RWPE1 (cell line): ENCODE measurements at places on chromosomes 3 and 15.

GRCh38 chr3:81289676-81290075 lies 471.8 kb downstream of the GBE1 start:
- DNase-seq, result no peak

DNA sequence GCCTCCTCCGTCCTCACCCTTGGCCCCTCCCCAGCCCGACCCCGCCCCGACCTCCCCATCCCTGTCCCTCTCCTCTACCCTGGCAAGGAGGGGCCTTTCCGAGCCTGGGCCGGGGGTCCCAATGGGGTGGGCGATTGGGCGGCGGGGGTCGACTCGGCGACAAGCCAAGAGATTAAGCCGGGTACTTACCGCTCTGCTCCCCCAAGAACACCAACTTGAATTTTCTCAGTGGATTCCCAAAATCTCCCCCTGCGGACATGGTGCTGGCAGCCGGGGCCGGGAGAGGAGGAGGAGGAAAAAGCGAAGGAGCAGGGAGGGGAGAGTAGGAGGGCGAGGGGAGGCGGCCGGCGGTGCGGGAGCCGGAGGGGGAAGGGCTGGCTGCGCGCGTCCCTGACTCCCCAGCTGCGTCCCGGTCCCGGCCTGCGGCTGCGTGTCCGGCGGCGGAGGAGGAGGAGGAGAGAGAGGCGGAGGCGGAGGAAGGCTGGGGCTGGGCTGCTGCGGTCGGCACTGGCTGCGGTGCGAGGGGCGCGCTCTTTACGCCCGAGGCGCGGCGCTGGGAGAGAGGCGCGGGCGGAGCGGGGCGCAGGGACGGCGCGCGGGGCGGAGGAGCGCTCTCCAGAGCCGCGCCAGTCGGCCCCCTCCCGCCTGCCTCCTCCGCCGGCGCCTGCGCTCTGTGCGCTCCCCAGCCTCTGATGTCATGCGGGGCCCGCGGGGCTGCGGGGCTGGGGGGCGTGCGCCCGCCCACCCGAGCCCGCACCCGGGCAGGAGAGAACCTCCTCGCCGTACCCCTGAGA lies at the start of gene RAB6B:
Gene RAB6B (minus strand): TSS at position 675 of the 794 bp plus-strand sequence. CDS start 416 bp downstream, at position 259.
- peak; percentile 43 for DNase-seq

DNA sequence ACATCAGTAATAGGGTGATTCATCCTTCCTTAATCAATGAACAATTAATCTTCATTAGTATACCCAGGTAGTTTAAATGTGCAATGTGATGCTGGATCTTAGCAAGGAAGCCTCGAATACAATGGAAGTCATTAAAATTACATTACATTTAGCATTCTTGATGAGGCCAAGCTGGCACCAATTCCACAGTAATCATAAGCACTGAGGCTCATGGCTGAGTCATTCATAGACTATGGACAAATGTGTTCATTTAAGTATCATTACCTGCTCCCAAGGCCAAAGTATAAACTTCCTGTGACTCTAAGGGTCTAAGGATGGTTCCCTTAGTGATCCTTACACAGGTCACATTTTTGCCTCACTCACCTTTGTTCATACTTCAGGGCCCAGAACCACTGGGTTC lies 266.4 kb upstream of the CDIN1 start:
- peak; percentile 6 for DNase-seq

DNA sequence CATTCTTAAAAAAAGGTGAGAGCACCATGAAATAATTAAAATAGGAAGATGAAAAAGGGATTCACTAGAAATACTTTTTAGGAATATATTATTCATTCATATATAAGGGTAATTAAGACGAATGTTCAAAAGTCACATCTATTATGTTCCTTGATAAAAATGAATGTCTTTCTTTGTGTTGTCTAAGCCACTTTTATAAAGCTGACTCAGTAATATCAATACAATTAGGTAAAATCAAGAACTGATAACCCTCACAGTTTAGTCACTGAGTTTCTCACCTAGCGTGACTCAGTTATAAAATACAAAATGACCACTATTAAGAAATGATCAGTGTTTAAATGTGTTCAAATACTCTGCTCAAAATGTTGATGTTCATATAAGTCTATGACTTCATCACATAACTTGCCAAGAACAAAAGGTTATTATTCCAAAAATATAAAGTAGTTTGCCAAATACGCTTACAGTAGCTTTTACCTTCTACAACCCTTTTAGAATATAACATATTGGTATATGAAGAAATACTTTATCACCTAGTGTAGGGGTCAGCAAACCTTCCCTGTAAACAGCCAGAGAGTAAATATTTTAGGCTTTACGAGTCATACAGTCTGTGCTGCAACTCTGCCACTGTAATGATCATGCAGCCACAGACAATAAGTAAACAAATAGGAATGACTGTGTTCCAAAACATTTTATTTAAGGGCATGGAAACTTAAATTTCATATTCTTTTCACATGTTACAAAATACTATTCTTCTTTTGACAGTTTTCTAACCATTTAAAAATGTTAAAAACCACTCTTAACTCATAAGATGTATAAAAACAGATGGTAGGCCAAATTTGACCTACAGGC lies 369.8 kb downstream of the TBC1D5 start:
- no peak for DNase-seq

DNA sequence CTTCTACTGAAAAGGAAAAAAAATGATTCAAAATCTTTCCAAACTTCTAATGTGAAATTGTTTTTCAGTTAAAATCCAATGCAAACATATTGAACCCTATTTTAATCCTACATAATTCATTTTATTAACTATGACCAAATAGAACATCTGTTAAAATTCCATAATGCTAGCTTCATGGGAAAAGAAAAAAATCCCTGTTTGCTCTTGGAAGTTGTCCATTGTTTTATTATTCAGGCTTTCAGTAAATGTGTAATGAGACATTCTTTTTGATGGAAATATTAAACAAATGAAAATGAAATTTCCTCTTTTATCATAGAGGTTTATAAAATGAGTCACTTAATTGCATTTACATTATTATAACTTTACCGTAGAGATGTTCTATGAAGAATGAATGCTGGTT lies 49.5 kb downstream of the SLC25A26 start:
- DNase-seq, result no peak
